T follicular helper cell (primary cell): ENCODE measurements at places on chromosomes 2 and 18.

GRCh38 chr2:152425765-152426727, 91.1 kb downstream of the FMNL2 start:
- no peak for DNase-seq

DNA sequence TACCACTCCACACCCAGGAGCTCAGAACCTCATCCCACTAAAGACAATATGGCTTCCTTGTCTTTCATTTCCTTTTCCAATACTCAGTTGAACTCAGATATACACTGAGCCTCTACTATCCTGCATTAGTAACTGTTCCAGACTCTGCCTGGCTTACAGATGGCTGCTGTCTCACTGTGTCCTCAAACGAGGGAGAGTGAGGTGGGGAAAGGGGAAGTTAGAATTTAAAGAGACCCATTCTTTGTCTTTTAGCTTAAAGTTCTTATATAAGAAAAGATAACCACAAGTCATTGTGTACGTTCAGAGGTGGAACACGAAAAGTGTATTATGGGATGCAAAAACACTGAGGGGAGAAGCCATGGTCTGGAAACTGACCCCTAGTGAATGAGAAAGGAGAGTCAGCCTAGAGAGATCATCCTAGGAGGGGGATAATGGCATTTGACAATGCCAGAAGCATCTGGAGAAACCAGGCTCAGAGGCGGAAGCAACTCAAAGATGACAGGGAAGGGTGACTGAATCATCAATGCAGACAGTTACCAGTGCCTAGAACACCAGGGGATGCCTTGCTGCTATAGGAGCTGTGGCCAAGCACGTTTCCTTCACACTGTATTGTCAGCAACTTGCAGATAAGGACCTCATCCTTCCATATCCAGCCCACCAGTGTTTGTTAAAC, 170.7 kb downstream of the CYRIA start:
- DNase-seq, result no peak

- DNase-seq, result no peak
Observed at GRCh38 chr18:26071725-26072124, 18.7 kb downstream of the SS18 start.

DNA sequence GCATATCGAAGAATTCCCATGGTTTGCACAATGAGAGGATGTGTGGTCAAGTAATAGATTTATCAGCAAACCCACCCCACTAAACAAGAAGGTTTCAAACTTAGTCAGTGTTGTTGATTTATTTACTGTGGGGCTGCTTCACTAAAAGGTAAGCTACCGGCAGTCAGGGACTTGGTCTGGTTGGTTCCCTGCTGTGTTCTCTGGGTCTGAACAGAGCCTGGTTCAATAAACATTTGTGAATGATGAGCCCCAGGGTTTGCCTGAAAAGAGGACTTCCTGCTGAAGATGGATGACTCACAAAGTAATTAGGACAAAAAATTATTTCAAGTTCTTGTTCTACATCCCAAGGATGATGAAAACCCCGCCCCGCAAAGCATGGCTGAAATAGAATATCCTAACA, 108.3 kb downstream of the SPP2 start:
- no peak for DNase-seq

DNA sequence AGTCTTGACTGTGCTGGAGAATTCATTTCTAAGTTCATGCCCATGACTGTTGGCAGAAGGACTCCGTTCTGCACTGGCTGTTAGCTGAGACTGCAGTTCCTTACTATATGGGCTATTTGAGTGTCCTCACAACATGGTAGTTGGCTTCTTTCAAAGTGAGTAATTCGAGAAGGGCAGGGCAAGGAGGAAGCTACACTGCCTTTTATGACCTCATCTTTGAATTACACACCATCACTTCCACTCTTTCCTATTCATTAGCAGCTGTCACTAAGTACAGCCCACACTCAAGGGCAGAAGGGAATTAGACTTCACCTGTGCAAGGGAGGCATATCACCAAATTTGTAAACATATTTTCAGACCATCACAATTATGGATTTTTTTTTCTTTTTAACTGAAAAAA, 55.9 kb upstream of the EPAS1 start:
- no peak for DNase-seq

- DNase-seq, result no peak
Observed at GRCh38 chr2:46847185-46847710, 68.4 kb downstream of the MCFD2 start.
